ENCODE measurements at places on chromosomes 7 and 10.

GRCh38 chr7:112105584-112106530 lies 100.3 kb downstream of the DOCK4 start:
- no peak for DNase-seq

- no peak for DNase-seq
These were observed 34.0 kb upstream of the EZH2 start for GRCh38 chr7:148918058-148918596.

- DNase-seq, result peak; percentile 40
These were observed 112.8 kb upstream of the AHR start for GRCh38 chr7:17185690-17186070.

DNA sequence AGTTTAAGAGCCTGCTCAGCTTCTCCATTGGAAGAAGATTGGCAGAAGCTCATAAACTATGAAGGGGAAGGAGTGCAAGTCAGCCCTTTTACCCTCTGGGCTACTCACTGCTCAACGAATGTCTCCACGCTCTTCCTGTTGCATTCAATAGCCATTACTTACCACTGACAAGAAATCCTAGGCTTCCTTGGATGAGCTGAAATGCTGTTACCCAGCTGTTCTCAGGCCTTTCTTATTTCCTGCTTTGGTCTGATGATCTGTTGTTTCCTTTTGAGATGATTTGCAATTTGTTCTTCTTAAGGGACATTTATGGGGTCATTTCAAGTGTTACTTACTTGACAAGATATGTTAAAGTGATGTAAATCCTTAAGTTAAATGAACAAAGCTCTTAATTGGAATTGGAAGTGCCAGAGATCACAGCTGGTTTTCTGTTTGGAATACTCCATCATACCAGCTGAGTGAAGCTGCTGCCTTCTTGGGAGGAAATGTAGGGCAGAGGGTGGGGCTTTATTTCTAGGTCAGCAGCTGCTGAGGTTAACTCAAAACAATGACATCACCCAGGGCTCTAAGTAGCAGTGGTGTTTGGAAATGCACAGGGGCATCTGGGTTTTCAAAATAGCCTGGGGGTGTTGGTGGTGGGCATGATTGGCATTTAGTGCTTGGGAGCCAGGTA lies 170.0 kb downstream of the PRKCQ start:
- DNase-seq, result no peak
